ENCODE measurements at places on chromosomes 11 and 22. TPM values are rescaled to one million over a fixed set of nuclear protein-coding genes. Genes with fewer than 3 reads are reported as not detected.

Gene GRIA4
- total RNA-seq, result not detected

Gene OR51E1
- not detected for total RNA-seq

DNA sequence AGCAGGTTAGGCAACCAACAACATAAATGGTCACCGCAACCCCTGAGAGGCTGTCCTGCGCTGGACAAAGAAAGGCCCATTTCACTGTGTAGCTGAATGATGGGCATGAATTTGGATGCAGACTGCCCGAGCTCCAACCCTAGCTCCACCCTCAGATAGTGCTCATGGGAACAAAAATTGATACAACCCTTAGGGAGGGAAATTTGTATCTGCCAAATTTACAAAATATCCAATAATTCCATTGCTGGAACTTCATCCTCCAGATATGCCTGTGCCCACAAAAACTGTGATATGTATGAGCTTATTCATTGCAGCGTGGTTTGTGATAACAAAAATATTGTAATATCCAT, 2.0 kb downstream of the MS4A8 start:
- H3K4me1 ChIP-seq, result 0 out of 2 replicates have a peak, but pooled peaks cover 7% of the 10 kb centered on the region
- no peaks in the 10 kb centered on the region for H3K27me3 ChIP-seq
- no peak for DNase-seq
- H3K4me3 ChIP-seq, result no peak overlapping the region
- H3K36me3 ChIP-seq, result no peaks in the 10 kb centered on the region

- H3K27ac ChIP-seq, result no peak overlapping the region
- DNase-seq, result peak; percentile 31
- peaks cover 6% of the 10 kb centered on the region for H3K4me1 ChIP-seq
- H3K36me3 ChIP-seq, result no peaks in the 10 kb centered on the region
- H3K4me3 ChIP-seq, result no peak overlapping the region
Observed at GRCh38 chr11:69515271-69516245, 34.1 kb downstream of the LINC01488 start.

DNA sequence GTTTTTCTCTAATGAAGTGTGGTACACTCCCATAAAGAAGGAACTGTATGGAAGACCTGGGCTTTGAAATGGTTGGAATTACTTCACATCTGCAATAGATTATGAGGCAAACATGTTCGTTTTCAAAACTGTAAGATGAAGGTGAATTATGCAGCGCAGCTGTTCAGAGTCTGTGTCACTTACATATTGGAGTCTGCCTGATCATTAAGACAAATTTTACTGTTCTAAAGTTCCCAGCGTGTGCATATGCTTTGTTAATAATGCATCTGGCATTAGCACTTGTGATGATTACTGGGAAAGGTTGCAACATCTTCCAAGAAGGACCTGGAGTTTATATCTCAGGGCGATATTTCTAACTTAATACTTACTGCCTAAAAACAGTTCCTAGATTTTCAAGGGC, 255.2 kb upstream of the ZC3H12C start:
- H3K27me3 ChIP-seq, result no peaks in the 10 kb centered on the region
- no peak overlapping the region for H3K27ac ChIP-seq
- no peak for DNase-seq
- H3K36me3 ChIP-seq, result no peaks in the 10 kb centered on the region
- H3K4me1 ChIP-seq, result no peaks in the 10 kb centered on the region

DNA sequence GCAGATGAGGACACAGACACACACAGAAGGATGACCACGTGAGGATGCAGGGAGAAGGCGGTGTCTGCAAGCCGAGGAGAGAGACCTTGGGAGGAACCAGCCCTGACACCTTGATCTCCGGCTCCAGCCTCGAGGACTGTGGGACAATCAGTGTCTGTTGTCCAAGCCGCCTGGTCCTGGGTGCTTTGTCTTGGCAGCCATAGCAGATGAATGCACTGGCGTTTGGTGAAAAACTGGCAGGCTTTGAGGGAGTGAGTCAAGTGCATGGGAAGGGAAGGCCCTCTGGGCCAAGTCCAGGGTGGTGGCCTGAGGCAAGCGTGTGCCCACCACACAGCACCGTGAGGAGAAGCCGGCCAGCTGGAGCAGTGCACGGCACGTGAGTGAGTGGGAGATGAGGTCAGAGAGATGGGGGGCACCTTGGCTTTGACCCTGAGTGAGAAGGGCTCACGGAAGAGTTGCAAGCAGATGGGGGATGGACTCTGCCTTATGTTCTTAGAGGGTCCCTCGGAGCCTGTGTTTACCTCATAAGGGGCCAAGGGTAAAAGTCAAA, 12.4 kb upstream of the BRSK2 start:
- H3K27ac ChIP-seq, result no peak overlapping the region
- H3K36me3 ChIP-seq, result no peaks in the 10 kb centered on the region
- no peaks in the 10 kb centered on the region for H3K27me3 ChIP-seq
- H3K4me3 ChIP-seq, result no peak overlapping the region
- DNase-seq, result no peak

- no peaks in the 10 kb centered on the region for H3K36me3 ChIP-seq
- H3K27ac ChIP-seq, result no peak overlapping the region
- no peaks in the 10 kb centered on the region for H3K4me1 ChIP-seq
- no peaks in the 10 kb centered on the region for H3K27me3 ChIP-seq
Observed at GRCh38 chr11:1785749-1786413, 22.2 kb upstream of the CTSD start.

- DNase-seq, result no peak
- no peaks in the 10 kb centered on the region for H3K27me3 ChIP-seq
- no peak overlapping the region for H3K27ac ChIP-seq
- no peaks in the 10 kb centered on the region for H3K36me3 ChIP-seq
- no peaks in the 10 kb centered on the region for H3K4me1 ChIP-seq
- no peak overlapping the region for H3K4me3 ChIP-seq
Observed at GRCh38 chr11:34890089-34890488, 26.1 kb downstream of the APIP start.

- H3K27me3 ChIP-seq, result no peaks in the 10 kb centered on the region
- DNase-seq, result peak; percentile 88
- H3K36me3 ChIP-seq, result no peaks in the 10 kb centered on the region
- H3K4me3 ChIP-seq, result peak within 1 kb of the TSS; percentile 84
- H3K27ac ChIP-seq, result peak within 1 kb of the TSS; percentile 96
- H3K4me1 ChIP-seq, result peaks cover 6% of the 10 kb centered on the region
Observed at GRCh38 chr11:95923728-95924413, at the start of gene MTMR2. MTMR2 (minus strand) TSS chr11:95924107; CDS start chr11:95923954, 153 bp downstream.
